ENCODE measurements at places on chromosomes 7 and 10. TPM values are rescaled to one million over a fixed set of nuclear protein-coding genes. Genes with fewer than 3 reads are reported as not detected.

ADAMTS14 gene
- not detected for polyA plus RNA-seq

SLIT1 gene
- not detected for polyA plus RNA-seq

CYP3A4 gene
- not detected for polyA plus RNA-seq

CARD11 gene
- polyA plus RNA-seq = 44.5 TPM

PIP gene
- not detected for polyA plus RNA-seq

TMEM213 gene
- not detected for polyA plus RNA-seq

GPR15LG gene
- polyA plus RNA-seq = not detected

OR2A12 gene
- not detected for polyA plus RNA-seq

TUBAL3 gene
- not detected for polyA plus RNA-seq

RET gene
- polyA plus RNA-seq = not detected

PNLIP gene
- not detected for polyA plus RNA-seq

LIPF gene
- polyA plus RNA-seq = not detected

FANK1 gene
- polyA plus RNA-seq = not detected

GIMAP2 gene
- polyA plus RNA-seq = 153 TPM

ZP3 gene
- 10.7 TPM for polyA plus RNA-seq

PFKP gene
- polyA plus RNA-seq = 23.8 TPM

INSYN2A gene
- polyA plus RNA-seq = not detected

TEX47 gene
- polyA plus RNA-seq = not detected

IRF5 gene
- polyA plus RNA-seq = 0.38 TPM

TBX20 gene
- polyA plus RNA-seq = not detected

RNF133 gene
- polyA plus RNA-seq = not detected

AKR1C4 gene
- not detected for polyA plus RNA-seq

NEBL gene
- not detected for polyA plus RNA-seq

AQP1 gene
- 0.13 TPM for polyA plus RNA-seq

PRSS37 gene
- polyA plus RNA-seq = not detected

AKR1D1 gene
- polyA plus RNA-seq = not detected

SRRT gene
- polyA plus RNA-seq = 64.4 TPM

AGR3 gene
- polyA plus RNA-seq = not detected

ZNF239 gene
- 4.7 TPM for polyA plus RNA-seq

NPY4R2 gene
- polyA plus RNA-seq = not detected

TMEM139 gene
- polyA plus RNA-seq = 0.46 TPM

CRYGN gene
- polyA plus RNA-seq = 0.33 TPM

TMEM209 gene
- 53.9 TPM for polyA plus RNA-seq

CYP3A5 gene
- 0.69 TPM for polyA plus RNA-seq

NME8 gene
- not detected for polyA plus RNA-seq

PDGFA gene
- polyA plus RNA-seq = not detected

ZNF679 gene
- not detected for polyA plus RNA-seq

TMEM26 gene
- not detected for polyA plus RNA-seq

IL6 gene
- polyA plus RNA-seq = 0.73 TPM

NPTX2 gene
- not detected for polyA plus RNA-seq

ECHS1 gene
- 81.9 TPM for polyA plus RNA-seq

TMEM229A gene
- not detected for polyA plus RNA-seq

Data from naive thymus-derived CD4-positive, alpha-beta T cell (primary cell).